Keratinocyte (primary cell): ENCODE measurements at places on chromosomes 6 and 20.

DNA sequence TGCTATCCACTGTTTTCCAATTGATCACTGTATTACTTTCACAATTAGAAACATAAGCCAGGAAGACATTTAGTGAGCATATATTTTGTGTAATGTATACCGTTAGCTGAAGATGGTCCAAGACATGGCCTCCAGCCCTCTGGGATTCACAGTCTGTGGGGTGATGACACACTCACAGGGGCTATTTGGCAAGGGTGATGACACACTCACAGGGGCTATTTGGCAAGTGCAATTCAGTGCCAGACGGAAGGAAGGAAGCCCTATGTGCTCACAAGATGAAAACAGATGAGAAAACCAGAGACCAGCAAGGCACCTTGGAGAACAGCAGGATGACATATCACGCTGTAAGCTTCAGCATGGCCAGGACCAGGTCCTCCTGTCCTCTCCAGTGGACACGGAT lies 183.7 kb downstream of the MBOAT1 start:
- DNase-seq = no peak

DNA sequence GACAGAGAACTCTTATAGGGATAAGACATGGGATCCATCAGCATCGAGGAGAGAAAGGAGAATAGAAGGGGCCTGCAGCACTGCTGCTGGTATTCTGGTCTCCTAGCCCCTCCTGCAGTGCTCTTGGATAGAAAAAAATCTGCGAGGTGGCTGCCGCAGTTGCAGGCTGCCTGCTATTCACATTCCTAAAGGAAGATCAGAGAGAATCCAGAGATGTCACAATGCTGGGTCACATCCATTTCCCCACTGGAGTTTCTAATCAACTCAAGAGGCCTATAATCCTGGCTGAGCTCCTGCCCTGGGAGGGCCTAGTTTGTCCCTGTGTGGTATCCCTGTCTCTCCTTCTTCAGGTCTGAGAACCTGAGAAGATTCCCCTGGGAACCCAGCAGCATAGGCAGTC lies 357.8 kb downstream of the MAFB start:
- DNase-seq = no peak

DNA sequence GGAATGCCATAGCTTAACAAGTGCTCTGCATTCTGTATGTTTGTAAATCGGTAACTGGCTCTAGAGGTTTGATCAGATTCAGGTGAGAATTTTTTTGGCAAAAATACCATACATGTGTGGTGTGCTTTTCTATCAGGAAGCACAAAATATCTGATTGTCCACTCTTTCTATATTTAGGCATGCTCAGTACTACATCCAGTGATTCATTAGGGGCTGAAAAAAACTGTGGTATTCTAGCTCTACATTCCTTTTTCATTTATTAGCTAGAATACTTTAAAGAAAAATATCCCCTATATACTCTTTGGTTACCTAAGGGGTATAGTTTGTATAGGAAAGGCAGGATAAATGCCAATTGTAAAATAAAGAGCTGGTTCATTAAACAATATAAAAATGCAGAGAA lies 10.6 kb upstream of the ELOVL2 start:
- DNase-seq = no peak

DNA sequence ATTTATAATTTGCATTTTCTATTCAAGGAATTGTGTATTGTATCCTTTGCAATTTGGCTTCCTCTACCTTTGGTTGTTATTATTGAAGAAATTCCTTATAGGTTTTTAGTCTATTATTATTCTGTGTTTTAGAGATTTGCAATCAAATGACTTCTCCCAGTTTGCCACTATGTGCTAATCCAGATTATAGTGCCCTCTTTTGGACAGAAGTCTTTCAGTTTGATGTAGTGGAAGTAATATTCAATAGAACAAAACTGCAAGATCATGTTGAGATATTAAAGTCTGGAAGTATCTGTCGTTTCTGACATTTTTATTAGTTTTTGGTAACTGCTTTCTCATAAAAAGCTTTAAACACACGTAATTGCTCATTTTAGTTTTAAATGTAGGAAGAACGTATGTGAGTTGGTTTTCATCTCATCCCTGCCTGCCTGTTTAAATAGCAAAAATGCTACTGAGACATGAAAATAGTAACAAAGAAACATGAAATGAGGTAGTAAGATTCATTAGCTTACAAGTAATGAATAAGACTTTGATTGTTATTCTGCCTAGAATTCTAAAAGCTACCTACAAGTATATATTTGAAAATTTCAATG lies 72.8 kb downstream of the RTN4IP1 start:
- DNase-seq = no peak

GRCh38 chr6:111210194-111210728 lies 123.0 kb downstream of the SLC16A10 start:
- DNase-seq = no peak

- DNase-seq = no peak
Measured at GRCh38 chr20:51496964-51497363, 45.6 kb downstream of the NFATC2 start.

GRCh38 chr6:168368936-168369335 lies 49.4 kb upstream of the DACT2 start:
- DNase-seq = no peak
